NCI-H1048 (cell line): ENCODE measurements at places on chromosomes 1 and 21.

DNA sequence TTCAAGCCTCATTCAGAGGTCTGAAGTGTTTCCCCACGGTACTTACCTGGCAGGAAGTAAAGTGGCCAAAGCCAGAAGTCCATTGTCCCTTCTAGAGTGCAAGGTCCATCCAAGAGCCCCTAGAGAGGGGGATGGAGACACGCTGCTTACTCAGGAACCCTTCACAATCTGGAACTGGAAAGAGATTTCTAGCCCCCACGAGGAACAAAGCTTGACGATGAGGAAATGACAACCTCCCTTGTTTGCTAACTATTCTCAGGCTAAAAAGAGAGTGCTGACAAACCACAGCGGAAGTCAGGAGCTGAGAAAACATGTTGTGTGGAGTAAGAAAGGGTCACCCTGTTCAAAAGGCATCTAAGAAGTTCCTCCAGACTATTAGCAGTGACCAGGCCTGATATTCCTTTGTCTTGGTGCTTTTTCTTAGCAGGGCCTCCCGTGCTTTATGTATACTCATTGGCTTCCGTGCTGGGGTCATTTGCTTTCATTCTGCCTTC lies at the start of gene FCMR:
Gene FCMR, minus strand, starts transcription at position 170 of the 494 bp plus-strand sequence. Its CDS starts 87 bp downstream, at position 83.
- DNase-seq: no peak

DNA sequence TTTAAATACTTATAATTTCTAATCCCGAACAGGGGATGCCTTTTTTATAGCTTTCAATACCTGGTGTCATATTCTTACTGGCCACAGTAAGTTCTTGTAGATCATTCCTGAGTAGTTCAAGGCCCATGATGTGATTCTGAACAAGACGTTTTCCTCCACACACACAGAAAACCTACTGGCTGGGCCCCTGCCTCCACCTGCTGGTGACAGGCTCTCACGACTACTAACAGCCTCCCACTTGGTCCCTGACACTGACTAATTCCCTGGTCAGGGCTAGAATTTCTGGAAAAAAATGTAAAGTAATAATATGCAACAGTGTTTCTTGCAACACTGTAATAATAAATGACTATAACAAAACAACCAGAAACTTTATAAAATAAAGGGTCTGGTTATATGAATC lies 50.4 kb upstream of the RIPK4 start:
- DNase-seq: no peak

GRCh38 chr21:17085707-17086106 lies 427.1 kb upstream of the CXADR start:
- DNase-seq: no peak

- no peak for DNase-seq
Measured at GRCh38 chr21:29771491-29772066, 168.2 kb downstream of the GRIK1 start.

DNA sequence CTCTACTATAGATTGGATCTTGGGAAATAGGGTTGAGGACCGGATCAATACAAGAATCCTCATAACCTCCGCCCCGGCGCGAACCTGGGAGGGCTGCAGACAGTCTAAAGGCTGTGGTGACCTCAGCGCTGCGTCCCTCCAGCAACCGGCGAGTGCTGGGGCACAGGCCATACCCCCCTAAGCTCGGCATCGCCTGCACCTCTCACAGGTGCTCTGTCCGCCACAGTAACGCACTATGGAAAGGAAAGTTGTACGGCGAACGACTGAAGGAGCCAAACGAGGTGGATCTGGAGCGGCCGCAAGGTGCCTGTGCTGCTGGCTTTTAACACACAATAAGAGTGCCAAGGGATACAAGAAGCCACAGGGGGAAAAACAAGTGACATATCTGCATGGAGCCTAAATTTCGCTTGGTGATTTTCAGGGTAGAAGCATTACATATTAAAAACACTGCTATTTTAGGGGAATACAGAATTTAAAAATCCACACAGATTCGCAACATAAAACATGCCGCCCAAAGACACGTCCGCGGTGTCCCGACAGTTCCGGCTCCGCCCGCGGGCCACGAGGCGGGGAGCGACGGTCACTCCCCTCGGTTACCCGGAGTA lies 1.4 kb upstream of the RBM15 start:
- DNase-seq: no peak

GRCh38 chr1:75265792-75266191 lies 131.6 kb downstream of the LHX8 start:
- DNase-seq: peak; percentile 28

- DNase-seq: no peak
Measured at GRCh38 chr1:81414488-81415015, 386.2 kb upstream of the ADGRL2 start.

GRCh38 chr1:51302270-51302669 lies 28.1 kb downstream of the TTC39A start:
- no peak for DNase-seq

DNA sequence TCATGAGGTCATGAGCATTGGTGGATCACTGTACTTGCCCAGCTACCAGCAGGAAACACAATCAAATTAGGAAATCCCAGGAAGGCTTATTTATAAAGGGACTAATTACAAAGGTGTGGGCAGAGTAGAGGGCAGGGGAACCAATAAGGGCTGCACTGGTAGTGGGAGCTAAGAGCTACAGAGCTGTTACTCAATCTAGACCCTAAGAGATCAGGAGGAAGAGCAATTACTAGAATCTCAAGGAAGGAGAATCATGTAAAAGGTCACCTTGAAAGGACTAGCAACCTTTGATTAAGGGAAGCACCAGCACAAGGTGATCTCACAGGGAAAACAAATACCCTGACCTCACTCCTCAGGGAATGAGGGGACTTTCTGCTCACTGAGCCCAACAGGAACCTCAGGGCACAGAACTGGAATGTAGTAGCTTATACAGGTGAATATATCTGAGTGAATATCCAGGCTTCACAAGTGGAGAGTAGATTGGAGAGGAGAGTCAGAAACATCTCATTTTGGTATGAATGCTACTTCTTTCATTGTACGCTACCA lies 66.8 kb downstream of the SAMSN1 start:
- no peak for DNase-seq

DNA sequence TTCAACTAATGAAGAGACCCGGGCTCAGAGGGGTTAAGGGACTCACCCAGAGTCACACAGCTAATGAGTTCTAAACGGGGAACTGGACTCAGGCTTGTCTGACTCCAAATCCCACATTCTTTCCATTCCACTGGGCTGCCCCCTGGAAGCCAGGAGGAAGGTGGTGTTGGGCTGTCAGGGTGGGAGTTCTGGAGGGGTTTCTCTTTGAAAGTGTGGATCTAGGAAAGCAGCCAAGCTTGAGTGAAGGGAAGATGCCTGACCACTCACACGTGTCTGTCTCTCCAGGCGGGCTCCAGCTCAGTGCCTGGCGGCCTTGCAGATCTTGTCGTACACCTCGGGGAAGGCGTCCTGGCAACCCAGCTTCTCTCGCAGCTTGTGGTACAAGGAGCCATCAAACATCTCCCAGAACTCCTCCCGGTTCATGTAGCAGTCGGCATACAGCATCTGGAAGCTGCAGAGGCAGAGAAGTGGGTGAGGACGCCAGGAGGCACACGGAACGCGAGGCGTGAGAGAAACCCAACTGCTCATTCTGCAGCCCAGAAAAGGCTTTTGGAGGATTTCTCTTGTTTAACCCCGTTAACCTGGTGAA lies 35.0 kb downstream of the DHCR24 start:
- DNase-seq: no peak

DNA sequence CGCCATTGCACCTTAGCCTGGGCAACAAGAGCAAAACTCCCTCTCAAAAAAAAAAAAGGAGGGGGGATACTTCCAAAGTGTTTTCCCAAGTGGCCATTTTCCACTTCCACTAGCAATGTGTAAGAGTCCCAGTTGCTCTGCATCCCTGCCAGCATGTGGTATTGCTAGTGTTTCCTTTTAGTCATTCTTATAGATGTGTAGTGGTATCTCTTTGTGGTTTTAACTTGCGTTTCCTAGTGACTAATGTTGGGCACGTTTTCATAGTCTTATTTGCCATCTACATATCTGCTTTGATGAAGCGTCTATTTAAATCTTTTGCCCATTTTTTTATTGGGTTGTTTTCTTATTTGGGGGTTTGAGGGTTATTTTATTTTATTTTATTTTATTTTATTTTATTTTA lies 31.1 kb downstream of the INAVA start:
- no peak for DNase-seq

GRCh38 chr21:17848228-17848627 lies 29.1 kb upstream of the C21orf91 start:
- DNase-seq: no peak

- DNase-seq: no peak
Measured at GRCh38 chr21:33546086-33546485, 3.2 kb downstream of the SON start.

- no peak for DNase-seq
Measured at GRCh38 chr1:161166669-161167548, 683 bp downstream of the PPOX start.

- DNase-seq: no peak
Measured at GRCh38 chr1:245458761-245459174, 304.0 kb downstream of the KIF26B start.

- no peak for DNase-seq
Measured at GRCh38 chr21:43767498-43767983, 8.6 kb downstream of the CSTB start.

DNA sequence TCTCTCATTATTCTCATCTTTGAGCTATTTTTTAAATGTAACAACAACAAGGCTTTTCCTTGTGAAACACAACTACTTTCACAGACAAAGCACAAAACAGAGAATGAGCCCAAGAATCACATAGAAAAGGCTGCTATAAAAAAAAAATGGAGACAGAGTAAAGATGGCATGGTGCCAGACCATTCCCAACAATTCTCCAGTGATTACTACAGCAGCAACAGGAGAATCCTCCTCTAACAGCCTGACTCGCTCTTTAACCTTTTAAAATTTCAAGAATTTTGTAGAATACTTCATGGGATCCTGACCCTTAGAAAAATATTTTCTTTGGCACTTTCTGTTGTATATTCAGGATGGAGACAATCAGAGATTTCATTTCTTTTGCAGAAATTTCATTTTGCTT lies 3.8 kb upstream of the BCAS2 start:
- DNase-seq: no peak

DNA sequence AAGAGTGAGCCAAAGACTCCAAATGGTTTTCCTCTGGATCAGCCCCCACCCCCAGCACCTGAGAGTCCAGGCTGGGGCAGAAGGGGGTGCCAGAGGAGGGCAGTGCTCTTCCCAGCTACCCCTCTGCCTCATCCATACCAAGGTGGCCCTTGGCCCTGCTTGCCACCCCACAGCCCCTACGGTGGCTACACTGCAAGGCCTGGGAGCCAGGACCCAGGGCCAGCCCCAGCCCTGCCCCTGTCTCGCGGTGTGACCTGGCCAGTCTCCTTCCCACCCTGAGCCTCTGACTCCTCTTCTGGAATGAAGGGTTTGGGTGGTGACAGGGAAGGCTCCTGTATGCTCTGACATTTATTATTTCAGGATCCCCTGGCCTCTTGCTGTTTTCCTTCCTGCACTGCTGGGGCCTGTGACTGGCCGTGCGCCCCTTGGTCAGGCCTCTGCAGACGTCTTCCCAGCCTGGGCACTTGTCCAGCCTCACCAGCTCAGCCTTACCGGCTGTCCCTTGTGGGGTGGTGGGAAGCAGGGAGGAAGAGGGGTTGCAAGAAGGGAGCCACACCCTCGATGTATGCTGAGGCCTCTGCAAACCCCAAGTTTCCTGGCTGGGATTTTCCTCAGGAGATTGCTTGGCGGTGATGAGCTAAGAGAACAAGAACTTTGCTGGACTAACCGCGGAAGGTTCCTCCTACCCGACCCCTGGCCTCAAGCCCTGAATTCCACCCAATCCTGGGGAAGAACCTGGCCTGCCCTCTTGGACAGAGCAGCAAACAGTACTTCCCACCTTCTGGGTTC lies 13.5 kb downstream of the ASAP3 start:
- no peak for DNase-seq
